ENCODE measurements at places on chromosomes 4 and X.

DNA sequence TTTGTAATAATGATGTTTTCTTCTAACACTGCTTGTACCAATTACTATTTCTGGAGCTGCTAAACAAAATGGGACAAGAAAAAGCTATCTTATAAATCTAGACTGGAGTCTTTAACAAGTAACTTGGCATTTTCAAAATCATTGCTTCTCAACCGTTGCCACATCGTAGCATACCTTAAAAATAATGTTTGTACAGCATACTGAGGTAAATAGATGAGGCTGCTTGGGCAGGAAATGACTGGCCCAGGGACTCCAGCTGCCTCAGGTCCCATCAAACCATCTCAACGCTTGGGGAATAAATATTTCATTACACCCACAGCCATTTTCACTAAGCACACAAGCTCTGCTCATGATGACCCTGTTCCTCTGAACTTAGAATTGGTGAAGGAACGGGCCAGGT, 115.1 kb downstream of the SPANXA1 start:
- no peak for DNase-seq

- DNase-seq = no peak
These were observed 16.5 kb downstream of the TBC1D14 start for GRCh38 chr4:6926081-6926480.

DNA sequence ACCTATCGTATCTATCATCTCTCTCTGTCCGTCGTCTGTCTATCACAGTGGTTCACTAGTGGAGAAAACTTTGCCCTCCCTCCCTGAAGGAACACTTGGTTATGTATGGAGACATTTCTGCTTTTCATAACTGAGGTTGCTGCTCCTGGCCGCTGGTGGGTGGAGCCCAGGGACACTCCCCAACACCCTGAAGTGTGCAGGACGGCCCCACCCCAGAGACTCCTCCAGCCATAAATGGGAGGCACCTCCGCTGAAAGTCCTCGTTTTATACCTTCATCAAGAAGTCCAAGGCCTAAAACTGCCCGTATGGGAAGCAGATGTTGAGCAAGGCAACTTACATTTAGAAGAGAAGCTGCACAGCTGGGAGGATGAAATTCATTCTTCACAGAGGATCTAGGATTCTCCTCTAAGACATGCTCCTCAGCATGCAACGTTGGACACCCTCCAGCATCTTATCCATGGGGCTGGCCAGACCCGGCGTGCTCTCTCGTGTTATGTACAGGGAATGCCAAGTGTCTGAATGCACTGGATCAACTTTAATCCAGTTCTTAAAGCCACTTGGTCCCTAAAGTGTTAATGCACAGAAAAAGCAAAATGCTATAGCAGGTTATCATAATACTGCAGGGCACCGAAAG, 43.5 kb downstream of the PRKX start:
- no peak for DNase-seq

DNA sequence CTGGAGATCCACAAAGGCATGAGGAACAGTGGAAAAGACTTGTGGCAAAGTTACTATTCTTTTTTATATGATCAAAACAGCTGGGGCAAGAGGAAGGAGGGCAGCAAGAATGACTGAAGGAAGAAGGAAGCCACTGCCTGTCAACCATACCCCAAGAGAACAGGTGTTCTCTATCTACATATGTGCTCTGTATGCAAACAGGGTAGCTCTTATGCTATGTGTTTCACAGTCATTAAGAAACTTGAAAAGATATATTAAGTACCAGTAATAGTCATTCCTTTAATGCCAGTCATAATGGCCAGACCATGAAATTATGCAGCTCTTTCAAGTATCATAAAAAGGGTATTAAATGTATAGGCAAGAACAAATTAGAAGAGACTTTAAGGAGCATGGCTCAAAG, 363.9 kb downstream of the KLHL13 start:
- DNase-seq = no peak

DNA sequence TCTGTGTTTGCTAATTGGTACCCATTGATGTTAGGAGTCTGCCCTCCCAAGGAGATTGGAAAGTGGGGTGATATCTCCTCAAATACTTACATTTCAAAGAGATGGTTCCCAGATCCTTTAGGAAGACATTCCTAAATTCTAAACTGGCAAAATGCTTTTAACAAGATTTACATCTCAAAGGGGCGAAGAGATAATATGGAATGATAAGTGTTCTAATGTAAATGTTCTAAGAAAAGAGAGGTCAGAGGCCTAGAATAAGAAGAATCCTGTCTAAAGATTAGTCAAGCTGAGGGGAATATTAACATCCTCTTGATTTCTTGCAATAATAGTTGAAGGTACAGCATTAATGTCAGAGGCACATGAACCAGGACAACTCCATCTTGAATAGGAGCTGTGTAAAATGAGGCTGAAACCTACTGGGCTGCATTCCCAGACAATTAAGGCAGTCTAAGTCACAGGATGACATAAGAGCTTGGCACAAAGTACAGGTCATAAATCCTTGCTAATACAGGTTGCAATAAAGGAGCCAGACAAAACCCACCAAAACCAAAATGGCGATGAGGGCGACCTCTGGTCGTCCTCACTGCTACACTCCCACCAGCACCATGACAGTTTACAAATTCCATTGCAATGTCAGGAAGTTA, 2248.1 kb downstream of the ARAP2 start:
- no peak for DNase-seq

DNA sequence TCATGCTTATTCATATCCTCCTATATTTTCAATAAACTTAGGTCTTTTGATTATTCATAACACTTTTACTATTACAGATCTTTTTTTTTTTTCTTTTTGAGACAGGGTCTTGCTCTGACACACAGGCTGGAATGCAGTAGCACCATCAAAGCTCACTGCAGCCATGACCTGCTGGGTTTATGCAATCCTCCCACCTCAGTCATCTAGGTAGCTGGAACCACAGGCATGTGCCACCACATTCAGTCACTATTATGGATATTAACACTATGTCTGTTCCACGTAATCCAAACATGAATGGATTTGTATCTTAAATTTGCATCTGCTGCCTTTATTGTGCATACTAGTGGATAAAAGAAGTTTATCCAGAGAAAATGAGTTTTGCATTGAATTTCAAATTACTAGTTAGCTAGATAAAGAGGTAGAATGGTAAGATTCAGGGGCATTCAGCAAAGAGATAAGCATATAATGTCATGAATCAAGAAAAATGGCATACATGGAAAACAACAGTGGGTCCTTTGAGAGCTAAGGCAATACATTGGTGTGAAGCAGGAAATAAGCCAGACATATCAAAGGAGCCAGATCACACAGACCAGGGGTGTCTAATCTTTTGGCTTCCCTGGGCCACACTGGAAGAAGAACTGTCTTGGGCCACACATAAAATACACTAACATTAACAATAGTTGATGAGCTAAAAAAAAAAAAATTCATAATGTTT, 13.9 kb downstream of the ANAPC10 start:
- no peak for DNase-seq

DNA sequence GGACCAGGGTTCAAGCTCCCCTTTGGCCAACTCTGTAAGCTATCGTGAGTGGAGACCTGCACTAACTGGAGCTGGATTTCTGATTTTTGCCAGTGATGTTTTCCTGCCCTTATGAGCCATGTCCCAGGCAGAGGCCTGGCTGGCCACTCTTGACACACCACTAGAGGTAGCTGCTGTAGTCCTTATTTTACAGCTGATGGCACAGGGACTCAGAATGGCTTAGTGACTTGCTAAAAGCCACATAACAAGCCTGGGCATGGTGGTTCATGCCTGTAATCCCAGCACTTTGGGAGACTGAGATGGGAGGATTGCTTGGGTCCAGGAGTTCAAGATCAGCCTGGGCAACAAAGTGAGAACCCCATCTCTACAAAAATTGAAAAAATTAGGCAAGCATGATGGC, 33.4 kb downstream of the CYTL1 start:
- DNase-seq = peak; percentile 41

DNA sequence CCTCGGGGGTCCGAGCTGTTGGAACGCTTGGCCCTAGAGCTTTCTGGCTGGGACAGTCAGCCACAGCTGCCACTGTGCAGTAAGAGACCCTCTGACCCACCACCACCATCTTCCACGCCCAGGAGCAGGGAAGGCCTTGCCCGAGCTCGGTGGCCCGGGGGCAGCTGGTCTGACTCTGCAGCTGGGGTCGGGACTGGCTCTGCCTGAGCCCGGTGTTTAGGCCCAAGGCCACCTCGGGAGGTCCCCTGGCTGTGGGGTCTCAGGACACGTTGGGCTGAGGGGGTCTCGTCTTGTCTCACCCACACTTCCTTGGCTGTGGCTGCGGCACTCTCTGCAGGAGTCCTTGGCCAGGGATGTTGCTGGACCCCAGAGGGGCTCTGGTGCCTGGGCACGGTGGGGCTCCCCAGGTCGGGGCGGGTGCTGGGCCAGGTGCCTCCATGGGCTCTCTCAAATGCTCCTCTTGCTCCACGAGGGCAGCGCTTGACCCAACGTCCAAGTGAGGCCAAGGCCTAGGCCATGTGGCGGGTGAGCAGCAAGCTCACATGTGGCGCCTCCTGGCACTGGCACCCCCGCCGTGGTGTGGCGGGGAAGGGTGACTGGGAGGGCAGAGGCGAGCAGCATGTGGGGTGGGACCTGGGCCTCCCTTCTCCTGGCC, 22.9 kb downstream of the DOK7 start:
- DNase-seq = no peak

DNA sequence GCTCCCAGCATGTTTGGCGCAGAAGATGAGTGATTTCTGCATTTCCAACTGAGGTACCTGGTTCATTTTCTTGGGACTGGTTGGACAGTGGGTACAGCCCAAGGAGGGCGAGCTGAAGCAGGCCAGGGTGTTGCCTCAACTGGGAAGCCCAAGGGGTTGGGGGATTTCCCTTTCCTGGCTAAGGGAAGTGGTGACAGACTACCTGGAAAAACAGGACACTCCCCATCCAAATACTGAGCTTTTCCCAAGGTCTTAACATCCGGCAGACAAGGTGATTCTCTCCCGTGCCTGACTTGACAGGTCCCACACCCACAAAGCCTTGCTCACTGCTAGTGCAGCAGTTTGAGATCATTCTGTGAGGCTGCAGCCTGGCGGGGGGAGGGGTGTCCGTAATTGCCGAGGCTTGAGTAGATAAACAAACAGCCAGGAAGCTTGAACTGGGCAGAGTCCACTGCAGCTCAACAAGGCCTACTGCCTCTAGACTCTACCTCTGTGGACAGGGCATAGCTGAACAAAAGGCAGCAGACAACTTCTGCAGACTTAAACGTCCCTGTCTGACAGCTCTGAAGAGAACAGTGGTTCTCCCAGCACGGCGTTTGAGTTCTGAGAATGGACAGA, 307.7 kb upstream of the ARSJ start:
- DNase-seq = no peak

GRCh38 chr4:159240046-159240445, 137.2 kb downstream of the RAPGEF2 start:
- no peak for DNase-seq

DNA sequence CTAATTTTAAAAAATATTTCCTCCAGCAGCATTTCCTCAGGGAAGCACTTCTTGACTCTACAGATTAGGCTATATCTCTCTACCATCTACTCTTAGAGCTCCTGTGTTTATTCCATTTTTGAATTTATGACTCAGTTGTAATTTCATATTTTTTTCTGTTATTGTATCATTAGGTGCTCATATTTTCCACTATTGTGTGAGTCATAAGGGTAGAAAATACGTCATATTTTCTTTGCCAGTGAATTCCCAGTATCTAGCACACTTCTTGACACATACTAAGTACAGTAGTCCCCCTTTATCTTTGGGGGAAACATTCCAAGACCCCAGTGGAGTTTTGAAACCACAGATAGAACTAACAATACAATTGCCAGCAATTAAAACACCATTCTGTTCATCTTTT, 431.2 kb downstream of the GASK1B start:
- DNase-seq = no peak

DNA sequence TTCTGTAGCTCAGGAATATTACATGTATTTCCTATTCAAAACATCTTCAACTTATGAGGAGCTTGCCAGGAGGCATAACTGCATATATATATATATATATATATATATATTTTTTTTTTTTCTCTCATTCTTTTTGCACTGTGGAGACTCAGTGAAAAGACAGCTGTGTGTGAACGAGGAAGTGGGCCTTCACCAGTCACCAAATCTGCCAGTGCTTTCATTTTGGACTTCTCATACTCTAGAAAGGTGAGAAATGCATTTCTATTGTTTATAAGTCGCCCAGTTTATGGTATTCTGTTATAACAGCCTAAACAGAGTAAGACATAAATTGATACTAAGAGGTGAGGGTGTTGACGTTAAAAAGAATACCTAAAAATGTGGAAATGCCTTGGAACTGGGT, 710.6 kb downstream of the TRAM1L1 start:
- DNase-seq = no peak

DNA sequence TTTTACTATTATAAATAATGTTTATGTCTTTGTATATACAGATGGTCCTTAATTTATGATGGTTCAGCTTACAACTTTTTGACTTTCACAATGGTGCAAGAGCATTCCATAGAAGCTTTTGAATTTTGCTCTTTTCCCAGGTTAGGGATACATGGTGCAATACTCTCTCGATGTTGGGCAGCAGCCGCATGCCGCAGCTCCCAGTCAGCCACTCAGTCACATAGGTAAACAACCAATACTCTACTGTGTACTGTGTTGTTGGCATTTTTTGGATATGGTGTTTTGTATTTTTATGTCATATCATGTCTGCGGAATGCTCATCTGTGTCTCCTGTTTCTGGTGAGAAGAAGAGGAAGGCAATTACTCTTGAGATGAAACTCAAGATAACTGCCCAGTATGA, 258.0 kb upstream of the ETNPPL start:
- DNase-seq = no peak

- peak; percentile 34 for DNase-seq
These were observed 63.6 kb downstream of the STARD8 start for GRCh38 chrX:68710870-68711576.

DNA sequence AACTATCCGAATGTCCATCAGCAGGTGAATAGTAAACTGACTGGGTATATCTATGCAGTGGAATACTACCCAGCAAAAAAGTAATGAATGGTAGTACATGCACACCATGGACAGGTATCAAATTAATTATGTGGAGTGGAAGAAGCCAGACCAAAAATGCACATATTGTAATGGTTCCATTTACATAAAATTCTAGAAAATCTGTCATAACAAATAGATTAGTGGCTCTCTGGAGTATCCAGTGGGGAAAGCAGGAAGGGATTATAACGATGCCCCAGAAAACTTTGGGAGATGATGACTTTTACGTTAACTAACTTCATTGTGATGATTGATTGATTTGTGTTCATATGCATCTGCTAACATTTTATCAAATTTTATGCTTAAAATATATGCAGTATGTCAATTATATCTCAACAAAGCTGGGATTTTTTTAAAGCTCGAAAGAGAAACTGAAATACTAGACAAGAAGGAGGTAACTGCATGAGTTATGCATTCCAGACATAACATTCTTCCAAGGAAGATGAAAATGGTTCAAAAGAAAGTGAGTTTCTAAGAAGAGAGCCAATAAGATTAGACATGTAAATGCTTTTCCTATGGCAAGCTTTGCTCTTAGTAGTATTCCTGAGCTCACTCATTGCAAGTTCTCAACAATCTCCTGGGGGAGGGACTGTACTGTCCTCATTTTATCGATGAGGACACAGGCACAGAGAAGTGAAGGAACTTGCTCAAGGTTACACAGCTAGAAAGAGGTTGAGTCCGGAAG, 58.6 kb upstream of the MSX1 start:
- no peak for DNase-seq

GRCh38 chr4:144634978-144635747, 10.8 kb upstream of the HHIP start:
- DNase-seq = no peak
